ENCODE measurements at places on chromosomes 3 and 15.

- no peak for DNase-seq
These were observed 12.9 kb upstream of the ANKRD28 start for GRCh38 chr3:15810702-15811101.

DNA sequence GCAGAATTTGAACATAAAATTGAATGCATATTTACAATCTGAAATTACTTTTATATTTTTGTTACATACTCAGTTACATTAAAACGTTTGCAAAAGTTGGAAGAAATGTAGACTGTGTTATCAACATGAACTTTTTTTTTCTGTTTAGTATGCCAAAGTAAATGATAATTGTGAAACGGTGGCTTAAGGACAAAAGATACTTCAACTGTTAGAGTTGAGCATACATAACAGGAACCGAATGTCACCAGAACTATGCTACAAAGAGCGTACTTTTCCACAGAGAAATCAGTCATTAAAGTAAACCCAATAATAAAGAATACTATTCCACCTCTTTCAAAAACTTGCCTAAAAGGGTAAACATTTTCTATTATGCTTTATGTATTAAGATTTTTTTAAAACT, 14.3 kb upstream of the DHX36 start:
- DNase-seq = no peak

- DNase-seq = no peak
These were observed 670 bp upstream of the ACAP2 start for GRCh38 chr3:195443391-195443989.

DNA sequence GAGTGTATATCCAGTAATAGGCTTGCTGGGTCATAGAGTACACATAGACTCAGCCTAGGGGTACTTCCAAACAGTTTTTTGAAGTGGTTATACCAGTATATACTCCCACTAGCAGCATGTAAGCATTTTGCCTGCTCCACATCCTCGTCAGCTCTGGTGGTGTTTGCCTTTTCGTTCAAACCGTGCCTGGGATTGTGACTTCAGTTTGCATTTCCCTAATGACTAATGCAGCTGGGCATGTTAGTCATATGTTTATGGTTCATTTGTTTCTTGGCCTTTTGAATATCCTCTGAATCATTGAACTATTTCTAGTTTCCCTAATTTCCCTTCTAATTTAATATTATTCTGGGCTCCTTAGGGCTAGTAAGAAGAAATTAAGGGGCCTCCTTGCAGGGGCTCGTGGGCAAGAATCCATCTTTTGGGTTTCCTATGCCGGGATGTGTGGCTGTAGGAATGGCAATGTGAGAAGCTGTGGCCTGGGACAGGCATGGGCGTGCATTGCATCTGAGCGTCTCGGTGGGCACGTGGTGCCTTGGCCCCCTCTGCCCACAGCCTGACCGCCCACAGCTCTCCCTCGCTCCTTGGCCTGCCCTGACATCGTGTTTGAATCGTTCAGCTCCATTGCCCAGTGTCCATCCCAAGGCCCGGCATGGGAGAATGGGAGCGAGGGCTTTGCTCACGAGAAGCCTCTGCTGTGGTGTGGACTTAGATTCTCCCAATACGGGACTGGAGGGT, 26.4 kb downstream of the FAH start:
- peak; percentile 86 for DNase-seq

DNA sequence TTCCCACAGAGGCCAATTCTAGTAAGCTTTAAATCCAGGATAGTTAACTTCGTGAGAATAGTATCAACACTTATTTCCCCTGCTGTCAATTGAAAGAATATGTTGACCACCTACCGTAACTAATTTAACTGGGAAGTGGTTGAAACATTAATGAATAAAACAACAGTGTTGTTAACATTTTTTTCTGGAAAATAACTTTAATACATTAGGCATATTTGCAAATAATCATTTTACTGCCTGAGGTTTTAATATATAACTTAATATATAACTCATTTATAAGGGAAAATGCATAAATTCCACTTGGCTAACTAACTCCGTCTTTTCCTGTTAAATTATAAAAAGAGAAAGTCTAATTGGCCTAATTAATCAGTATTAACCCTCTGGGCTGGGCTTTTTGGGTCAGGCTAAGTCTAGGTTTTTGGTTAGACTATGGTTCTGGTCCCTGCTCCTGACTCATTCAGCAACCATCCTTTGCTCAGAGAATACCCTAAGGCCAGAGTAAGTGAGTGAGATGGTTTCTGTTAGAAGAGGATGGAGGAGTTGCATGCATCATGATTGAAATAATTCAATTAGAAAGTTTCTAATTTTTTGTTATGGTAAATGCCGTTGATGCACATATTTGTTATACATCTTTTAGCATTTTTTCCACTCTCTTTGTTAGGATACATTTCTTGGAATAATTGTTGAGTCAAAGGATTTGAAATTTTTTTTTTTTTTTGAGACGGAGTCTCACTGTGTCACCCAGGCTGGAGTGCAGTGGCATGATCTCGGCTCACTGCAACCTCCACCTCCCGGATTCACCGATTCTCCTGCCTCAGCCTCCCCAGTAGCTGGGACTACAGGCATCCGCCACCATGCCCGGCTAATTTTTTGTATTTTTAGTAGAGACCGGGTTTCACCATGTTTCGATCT, 10.8 kb upstream of the SKIL start:
- peak; percentile 47 for DNase-seq

GRCh38 chr15:48432688-48433087, 101.5 kb downstream of the DUT start:
- no peak for DNase-seq

DNA sequence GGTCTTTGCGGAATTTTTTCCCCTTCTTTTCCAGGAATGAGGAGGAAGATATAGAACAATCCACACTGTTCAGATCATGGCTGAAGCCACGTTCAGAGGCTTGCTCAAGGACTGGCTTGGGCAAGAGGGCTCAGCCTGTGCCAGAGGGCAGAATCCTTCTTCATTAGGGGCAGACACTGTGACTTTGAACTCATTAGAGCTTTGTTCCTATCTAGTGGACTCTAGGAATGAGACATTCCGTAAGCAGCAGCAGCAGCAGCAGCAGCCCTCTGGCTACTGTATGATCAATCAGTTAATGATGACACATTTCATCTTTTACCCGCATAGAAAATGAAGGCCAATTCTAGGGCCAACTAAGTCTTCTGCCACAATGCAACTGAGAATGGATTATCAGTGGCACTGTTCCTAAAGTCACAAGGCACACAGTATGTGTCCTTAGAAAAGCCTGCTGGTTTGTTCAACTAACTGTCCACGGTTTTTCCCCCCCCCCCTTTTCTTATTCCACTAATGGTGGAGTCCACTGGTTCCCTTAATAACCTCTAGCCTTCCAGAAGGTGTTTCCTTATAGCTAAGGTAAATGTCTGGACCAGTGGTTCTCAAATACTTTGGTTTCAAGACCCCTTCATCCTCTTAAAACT, 1.7 kb upstream of the RAB8B start:
- no peak for DNase-seq

DNA sequence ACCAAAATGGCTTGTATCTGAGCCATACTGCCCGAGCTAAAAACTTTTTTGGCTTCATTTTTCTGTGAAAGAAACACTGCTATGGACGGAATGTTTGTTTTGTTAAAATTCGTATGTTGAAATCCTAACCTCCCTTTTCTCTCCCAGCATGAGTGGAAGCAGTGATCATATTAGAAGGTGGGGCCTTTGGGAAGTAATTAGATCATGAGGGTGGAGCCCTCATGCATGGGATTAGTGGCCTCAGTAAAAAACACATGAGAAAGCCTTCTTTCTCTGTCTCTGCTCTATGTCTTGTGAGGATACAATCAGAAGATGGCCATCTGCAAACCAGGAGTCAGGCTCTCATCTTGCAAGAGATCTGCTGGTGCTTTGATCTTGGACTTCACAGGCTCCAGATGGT, 7.4 kb upstream of the FNDC3B start:
- DNase-seq = no peak

GRCh38 chr3:57958642-57959422, 49.4 kb upstream of the FLNB start:
- peak; percentile 51 for DNase-seq

DNA sequence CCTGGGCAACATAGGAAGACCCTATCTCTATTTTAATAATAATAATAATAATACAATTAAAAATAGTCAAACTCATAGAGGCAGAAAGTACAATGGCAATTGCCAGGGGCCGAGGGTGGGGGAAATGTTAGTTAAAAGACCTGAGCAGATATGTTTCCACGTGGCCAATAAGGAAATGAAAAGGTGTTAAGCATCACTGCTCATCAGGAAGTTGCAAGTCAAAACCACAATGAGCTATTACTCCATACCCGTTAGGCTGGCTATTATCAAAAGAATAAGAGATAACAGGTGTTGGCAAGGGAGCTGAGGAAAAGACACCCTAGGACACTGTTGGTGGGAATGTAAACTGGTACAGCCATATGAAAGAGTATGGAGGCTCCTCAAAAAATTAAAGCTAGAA, 60.4 kb upstream of the PRSS50 start:
- no peak for DNase-seq

- no peak for DNase-seq
These were observed 100.9 kb upstream of the CDIN1 start for GRCh38 chr15:36478561-36478960.

GRCh38 chr3:71031181-71031580, 552.3 kb downstream of the FOXP1 start:
- DNase-seq = no peak

DNA sequence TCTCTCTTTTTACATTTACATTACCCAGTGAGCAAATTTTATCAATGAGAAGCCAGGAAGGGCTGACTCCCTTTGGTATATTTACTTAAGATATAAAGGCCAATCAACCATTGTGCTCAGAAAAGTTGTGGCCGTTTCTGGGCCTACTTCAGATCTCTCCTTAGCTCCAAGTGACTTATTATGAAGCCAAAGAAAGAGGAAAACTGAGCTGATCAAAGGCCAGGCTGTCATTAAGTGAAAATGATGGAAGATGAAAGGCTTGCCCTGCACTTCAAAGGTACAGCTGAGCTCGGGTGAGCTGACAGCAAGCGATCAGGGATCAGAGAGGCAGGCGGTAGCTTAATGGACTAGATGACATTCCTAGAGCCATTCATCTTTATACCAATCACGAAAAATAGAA, 24.8 kb downstream of the VGLL4 start:
- no peak for DNase-seq

- DNase-seq = peak; percentile 83
These were observed 73.4 kb downstream of the CPN2 start for GRCh38 chr3:194277786-194278130.

- DNase-seq = no peak
These were observed 43.2 kb upstream of the CD47 start for GRCh38 chr3:108133858-108134554.

DNA sequence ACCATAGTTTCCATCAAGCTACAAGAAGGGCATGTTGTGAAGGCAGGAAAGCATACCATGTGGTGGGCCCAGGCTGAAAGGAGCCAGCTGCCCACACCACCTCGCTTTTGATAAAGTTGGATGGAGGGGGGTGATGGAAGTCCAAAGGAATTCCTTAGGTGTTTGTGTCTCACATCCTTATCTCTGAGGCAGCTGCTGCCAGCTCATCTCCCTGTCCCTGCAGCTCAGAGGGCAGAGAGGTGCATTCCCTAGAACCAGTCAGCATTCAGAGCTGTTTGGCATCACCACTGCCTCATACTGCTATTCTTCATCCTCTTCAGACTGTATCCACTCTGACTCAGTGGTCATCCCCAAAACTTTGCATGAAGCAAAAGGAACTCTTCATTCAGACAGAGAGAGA, 141.5 kb upstream of the BFSP2 start:
- no peak for DNase-seq

DNA sequence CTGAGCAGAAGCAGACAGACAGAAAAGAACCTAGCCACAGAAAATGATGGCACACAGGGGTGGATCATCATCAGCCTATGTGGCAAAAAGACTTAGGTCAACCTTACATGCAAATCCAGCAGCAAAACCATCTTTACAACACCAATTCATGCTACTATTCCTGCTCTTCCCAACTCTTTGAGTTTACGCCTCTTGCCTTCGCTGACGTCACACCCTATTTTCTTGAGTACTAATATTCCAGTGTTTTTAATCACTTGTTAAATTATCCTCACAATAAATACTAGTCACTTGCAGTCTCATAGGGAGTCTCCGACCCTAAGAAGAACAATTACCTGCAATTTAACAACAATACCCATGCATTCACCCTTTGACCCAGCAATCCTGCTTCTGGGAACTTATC, 6.0 kb upstream of the PSMD6 start:
- no peak for DNase-seq

- DNase-seq = peak; percentile 66
These were observed 224.2 kb upstream of the CFAP20DC start for GRCh38 chr3:59273976-59274375.

DNA sequence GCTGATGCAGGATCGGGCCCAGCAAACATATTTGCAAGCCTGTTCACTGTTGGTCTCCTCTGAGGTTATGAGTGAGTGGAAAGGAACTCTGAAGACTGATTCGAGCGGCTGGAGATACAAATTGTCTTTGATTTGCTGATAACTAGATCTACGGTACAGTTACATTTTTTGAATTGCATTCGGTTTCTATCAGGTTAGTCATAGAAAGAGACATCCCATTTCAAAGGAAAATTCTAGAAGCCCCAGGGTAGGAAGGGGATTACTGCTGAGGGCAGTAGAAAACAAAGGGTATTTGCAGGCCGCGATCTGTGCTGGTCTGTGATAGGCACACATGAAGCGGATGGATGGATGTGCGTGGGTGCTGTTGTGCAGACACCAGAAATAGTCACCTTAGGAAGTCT, 228.4 kb downstream of the ITPR1 start:
- peak; percentile 77 for DNase-seq

DNA sequence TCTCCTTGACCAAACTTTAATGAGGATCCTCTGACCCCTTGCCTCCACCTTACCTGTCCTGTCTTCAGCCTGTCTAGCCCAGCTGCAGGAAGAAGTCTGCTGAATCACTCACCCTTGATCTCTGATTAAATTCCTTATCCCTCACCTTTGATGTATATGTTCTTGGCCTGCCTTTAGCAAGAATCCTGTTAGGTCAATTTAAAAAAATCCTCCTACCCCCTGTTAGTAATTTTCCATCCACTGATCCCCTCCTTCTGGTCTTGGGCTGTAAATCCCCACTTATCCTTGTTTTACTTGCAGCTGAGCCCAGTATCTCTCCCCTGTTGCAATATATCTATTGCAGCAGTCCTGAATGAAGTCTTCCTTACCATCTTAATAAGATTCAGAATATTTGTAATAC, 39.0 kb downstream of the MYH15 start:
- DNase-seq = no peak

- no peak for DNase-seq
These were observed 19.8 kb upstream of the ARNT2 start for GRCh38 chr15:80384432-80384831.

DNA sequence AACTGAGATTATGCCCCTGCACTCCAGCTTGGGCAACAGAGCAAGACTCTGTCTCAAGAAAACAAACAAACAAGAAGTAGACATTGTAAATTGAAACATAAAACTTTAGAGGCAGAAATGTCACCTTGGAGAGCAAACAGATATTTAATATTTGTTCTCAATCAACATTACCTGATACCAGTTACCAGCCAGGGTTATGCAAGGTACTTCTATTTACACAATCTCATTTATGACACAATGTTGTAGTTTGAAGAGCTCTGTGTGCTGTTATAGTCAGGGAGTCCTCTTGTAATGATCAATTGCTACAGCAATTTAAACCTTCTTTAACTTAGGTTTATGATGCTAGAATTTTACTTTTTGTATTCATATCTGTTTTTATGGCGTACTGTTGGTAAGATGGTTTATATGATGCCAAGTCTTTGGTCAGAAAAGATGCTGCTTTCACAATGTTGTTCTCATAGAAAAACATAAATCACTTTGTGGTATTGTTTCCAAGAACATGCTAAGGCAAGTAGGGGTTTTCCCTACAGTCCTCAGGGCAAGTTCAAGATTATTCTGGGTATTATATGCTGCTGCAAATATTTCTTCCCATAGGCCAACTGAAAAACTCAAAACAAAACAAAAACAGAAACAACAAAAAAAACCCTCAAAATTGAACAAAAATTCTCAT, 173.5 kb downstream of the TNIK start:
- DNase-seq = no peak

Measured in GM03348 (cell line).